ENCODE measurements at places on chromosomes 2 and 18.

- DNase-seq = no peak
Observed at GRCh38 chr2:46259777-46260168, 37.4 kb upstream of the EPAS1 start.

DNA sequence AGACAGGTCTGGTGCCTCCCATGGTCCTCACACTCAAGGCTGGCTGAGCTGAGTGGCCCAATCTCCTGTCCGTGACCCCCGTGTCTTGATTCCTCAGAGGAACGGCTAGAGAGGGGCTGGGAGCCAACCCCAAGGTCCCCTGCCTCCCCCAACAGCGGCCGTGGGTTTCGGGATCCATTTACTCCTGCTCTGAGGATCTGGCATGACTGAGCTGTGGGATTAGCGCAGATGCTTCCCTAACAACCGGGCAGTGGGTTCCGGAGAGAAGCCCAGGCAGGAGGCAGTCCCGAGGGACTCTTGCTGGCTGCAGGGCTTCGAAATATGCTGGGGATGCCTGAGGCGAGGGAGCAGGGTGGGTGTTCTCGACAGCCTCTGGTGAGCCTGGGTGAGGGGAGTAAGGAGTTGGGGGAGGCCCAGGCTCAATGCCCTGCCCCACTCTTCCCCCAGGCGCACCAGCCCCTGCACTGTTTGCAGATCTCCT is 18.9 kb downstream of the GPR35 start:
- no peak for DNase-seq

DNA sequence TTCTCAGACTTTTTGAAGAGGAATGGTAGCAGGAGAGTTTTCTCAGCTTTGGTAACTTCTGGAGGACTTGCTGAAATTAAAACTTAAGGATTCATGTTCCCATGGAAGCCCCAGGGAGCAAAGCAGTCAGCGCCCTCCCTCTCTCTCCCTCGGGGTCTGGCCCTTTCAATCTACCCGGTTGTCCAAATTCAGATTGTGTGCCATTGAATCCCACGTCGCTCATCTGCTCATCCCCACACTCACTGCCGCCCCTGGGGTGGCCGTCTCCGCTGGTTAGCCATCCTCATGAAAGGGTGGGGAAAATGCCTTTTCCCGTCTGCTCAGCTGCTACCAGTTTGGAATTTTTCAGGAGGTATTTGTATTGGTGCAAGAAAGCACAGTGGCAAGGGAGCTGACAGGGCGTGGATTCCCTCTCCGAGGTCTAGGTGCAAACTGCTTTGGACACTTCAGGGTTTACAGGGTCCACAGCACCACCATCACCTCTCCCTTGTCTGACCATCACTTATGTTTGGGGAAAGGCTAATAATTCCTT is 27.1 kb downstream of the MCFD2 start:
- DNase-seq = no peak

DNA sequence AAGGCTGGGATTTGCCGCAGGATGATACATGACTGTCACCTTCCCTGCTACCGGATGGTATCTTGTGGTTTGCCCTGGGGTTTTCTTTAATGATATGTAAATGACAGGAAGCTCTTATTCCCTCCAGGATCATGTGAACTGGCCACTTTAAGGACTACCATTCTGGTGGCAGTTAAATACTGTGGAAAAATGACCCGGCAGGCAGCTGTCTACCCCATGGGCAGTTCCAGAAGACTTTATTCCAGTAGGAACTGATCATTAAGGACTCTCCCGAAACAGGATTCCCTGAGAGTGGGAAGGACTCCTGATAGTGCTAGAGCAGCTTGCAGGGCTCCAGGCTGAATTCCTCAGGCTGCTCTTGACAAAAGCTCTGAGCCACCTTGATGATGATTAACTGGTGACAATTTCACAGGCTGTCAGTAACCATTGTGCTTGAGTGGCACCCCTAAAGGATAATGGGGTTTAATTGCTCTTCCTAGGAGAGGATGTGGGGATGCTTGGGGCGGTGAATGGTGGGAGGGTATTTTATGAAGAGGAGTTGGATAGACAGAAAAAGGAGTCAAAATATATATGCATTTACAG is 212.0 kb downstream of the CPS1 start:
- no peak for DNase-seq

DNA sequence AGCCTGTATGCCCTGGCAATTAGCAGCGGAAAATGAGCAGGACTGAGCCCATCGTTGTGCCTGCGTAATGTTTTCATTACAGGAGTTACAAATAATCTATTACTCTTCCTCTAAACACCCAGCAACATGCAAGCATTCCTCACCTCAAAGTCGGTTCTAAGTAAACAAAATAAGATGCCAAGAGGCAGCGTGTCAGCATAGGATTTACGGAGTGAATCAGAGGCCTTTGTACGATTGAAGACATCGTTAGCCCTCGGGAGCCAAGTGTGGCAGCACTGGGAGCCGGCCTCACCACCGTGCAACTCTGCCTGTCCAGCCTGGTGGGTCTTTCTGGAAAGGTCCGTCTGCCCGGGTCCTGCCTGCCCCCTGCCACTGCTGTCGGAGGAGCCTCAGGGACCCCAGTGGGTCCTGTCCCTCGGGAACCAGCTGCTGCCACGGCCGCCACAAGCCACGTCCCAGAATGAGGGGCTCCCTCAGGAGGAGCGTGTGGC is 80.1 kb upstream of the CTDP1 start:
- DNase-seq = peak; percentile 70

- DNase-seq = peak; percentile 4
Observed at GRCh38 chr2:174965992-174966744, 39.0 kb downstream of the CHN1 start.

DNA sequence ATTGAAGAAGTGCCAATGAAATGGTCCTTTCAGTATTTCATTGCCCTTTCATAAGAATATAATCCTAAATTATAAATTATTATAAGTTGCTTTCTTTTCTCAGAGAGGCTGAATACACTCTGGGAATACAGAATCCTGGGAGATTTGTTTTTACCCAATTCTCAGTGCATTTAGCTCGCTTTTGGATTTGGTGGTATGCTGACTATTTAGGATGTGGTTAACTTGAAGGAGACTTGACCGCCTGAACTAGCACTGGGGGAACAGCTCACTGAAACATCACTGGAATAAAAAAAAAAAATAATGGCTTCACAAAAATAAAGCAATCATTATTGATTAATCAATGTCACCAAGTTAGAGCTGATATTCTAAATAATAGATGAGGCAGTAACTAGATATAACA is 10.2 kb downstream of the TNFAIP6 start:
- DNase-seq = peak; percentile 17

- DNase-seq = peak; percentile 8
Observed at GRCh38 chr18:55302167-55302833, 285.7 kb downstream of the TCF4 start.

Measured in AG08395 (cell line).